ENCODE measurements at places on chromosomes 1 and 21.

DNA sequence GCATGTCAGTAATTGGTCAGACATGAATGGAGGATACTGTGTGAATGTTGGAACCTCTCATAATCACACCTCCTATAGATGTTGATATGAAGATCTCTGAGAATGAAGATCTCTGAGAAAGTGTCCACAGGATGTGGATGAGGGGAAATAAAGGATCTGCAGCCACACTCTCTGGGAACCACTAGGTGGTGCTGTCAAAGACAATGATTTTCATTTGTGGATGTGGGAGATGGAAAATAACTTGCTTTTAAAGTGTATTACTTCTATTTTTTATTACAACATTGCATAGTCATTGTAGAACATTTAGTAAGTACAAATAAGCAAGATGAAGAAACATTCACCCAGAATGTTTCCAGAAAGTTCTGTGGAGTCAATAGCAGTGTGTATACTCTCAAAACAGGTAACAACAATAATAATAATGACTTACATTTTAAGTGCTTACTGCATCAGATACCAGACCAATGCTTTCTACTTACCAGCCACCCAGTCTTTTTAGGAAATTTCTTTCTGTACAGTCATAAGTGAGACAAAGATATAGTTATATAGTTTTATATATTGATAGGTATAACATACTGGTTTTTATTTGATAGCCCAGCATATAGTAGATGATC lies 128.2 kb downstream of the ATG4C start:
- DNase-seq, result no peak

DNA sequence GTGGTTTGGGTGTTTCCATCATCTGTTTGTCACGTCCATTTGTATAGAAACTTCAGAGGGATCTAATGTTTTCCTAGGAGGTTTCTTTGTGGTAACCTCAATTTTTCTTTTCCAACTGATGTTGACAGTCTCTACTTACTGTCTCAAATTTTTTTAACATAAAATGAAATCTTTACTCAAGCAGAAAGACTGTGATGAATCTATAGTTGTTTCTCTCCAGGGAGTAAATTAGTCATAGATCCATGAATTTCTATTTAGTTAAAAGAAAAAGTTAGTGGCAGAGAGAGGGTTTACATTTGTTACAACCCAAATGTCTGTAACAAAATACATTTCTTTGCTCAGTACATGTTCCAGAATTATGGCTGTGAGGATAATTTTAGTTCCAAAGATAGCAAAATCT lies 161.6 kb downstream of the DISP1 start:
- no peak for DNase-seq

- DNase-seq, result no peak
These were observed 255.3 kb upstream of the CAMK1G start for GRCh38 chr1:209328196-209328595.

- DNase-seq, result peak; percentile 71
These were observed 3.9 kb upstream of the CD58 start for GRCh38 chr1:116574581-116575291.

- DNase-seq, result no peak
These were observed 9.5 kb downstream of the TDRD5 start for GRCh38 chr1:179601093-179601492.

DNA sequence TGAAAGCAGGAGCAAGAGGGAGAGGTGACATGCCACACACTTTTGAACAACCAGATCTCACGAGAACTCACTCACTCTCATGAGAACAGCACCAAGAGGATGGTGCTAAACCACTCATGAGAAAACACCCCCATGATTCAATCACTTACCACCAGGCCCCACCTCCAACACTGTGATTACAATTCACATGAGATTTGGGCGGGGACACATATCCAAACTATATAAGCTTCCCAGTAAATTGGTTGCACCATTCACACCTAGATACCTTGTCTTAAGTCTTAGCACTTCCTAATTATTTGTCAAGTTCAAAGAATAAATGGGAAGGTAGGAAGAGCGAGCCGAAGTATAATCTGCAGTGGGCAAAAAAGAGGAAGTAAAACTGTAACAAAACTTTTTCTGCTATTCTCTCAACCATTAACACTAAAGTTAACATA lies 34.3 kb downstream of the AMY1C start:
- DNase-seq, result no peak

DNA sequence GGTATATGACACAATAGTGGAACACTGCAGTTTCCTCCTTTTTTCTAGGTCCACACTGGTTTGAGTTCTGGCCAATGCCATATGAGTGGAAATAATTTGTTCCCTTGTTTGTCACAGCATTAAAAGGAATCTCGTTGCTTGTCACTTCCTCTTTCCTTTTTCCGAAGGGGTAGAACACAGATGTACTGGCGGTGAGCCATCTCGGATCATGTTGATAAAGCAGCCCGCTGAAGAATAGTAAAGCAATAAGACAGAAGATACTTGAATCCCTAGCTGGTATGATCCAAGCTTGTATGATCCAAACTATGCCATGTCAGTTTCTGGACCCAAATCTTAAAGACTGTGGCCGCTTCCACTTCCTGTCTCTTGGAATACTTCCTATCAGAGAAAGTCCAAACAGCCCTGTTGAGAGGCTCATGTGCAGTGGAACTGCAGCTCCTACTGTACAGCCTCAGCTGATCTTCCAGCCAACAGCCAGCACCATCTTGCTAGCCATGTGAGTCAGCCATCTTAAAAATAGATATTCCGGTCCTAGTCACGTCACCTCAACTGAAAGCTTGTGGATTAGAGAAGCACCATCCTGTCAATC lies 40.3 kb downstream of the CFHR5 start:
- DNase-seq, result no peak

GRCh38 chr1:27967106-27967883 lies 7.5 kb downstream of the XKR8 start:
- DNase-seq, result no peak

All from CD4-positive, alpha-beta T cell treated with Interleukin-4 for 1 hour (primary cell).